Activated CD4-positive, alpha-beta T cell treated with anti-CD3 and anti-CD28 coated beads for 4 hours (primary cell): ENCODE measurements at places on chromosomes 4 and X.

- DNase-seq: no peak
Observed at GRCh38 chr4:184750926-184751584, 17.2 kb upstream of the CENPU start.

- no peak for DNase-seq
Observed at GRCh38 chrX:112877771-112878173, 37.1 kb upstream of the AMOT start.

GRCh38 chrX:45063319-45064095 lies 137.2 kb downstream of the DIPK2B start:
- no peak for DNase-seq

DNA sequence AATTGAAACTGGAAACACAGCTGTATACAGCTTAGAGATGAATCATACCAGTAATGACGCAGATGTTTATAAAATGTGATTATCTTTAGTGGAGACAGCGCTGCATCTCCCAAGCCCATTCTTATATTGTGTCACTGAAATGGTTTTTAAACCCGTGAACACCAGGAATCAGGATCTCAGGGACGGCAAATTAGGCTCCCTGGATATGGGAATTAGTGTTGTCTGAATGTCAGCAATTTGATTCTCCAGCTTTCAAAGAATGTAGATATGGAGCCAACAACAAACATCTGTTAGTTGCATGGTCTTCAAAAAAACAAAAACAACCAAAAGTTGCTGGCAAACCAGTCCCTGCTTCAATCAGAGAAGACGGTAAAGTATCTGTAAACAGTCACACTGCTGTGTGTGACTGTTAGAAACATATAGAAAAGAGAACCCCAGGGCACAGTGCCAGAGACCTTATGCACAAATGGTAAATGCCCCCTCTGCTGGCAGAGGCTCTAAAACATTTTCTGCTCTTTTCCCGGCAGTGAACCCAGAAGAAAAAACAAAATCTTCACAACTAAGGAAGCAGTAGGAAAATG lies 351.9 kb upstream of the FTHL17 start:
- DNase-seq: no peak

DNA sequence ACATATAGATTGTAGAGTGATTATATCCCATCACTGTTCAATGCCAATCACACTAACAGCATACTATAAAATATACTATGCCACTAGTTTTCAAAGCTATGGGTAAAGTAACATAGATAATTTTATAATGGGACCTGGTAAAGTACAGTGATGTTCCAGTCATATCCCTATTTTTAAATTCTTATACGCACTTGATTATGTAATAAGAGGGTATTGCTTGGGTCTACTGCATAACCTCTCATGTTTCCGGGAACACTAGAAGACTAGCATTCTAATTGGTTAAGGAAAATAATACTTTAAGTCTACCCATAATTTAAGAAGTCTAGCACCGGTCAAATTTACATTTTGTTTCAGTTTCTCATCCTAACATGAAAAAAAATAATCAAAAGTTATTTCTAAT lies 275.1 kb downstream of the CHIC1 start:
- no peak for DNase-seq

- no peak for DNase-seq
Observed at GRCh38 chr4:3407930-3408792, 33.6 kb upstream of the HGFAC start.

GRCh38 chrX:136266828-136267227 lies 15.6 kb upstream of the MAP7D3 start:
- DNase-seq: no peak

DNA sequence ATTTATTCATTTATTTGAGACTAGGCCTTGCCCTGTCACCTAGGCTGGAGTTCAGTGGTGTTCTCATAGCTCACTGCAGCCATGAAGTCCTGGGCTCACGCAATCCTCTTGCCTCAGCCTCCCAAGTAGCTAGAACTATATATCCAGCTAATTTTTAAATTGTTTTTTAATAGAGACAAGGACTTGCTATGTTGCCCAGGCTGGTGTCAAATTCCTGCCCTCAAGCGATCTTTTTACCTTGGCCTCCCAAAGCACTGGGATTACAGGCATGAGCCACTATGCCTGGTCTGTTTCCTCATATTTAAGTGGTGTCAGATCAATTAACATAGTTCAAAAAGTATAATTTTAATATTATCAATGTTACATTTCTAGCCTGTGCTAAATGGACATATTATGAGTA lies 68.5 kb downstream of the AFF1 start:
- no peak for DNase-seq

GRCh38 chrX:4809571-4809970 lies 1096.1 kb upstream of the PRKX start:
- DNase-seq: no peak

- DNase-seq: no peak
Observed at GRCh38 chrX:7390441-7390840, 242.5 kb upstream of the PUDP start.

- DNase-seq: no peak
Observed at GRCh38 chr4:6884341-6884870, 25.2 kb upstream of the TBC1D14 start.

- no peak for DNase-seq
Observed at GRCh38 chr4:121226362-121226761, 62.2 kb upstream of the TNIP3 start.

DNA sequence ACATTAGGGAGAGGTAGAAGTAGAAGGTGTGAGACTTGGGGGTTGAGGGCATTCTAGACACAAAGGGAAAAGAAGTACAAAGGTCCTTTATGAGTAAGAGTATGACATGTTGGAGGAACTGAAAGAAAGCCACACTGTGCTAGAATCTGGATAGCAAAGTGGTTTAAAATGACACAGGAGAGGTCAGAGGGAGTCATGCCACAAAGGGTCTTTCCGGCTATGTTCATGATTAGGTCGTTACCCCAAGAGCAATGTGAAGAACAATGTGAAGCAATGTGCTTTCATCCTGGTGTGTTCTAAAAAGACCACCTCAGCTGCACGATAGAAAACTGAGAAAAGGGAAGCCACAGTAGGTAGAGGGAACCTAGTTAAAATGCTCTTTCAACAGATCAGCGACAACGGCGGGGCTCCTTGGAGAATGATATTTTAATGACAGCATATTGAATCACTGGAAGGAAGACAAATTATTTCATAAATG lies 29.2 kb downstream of the SMIM14 start:
- DNase-seq: no peak

GRCh38 chr4:187020676-187021075 lies 297.0 kb upstream of the FAT1 start:
- DNase-seq: no peak

DNA sequence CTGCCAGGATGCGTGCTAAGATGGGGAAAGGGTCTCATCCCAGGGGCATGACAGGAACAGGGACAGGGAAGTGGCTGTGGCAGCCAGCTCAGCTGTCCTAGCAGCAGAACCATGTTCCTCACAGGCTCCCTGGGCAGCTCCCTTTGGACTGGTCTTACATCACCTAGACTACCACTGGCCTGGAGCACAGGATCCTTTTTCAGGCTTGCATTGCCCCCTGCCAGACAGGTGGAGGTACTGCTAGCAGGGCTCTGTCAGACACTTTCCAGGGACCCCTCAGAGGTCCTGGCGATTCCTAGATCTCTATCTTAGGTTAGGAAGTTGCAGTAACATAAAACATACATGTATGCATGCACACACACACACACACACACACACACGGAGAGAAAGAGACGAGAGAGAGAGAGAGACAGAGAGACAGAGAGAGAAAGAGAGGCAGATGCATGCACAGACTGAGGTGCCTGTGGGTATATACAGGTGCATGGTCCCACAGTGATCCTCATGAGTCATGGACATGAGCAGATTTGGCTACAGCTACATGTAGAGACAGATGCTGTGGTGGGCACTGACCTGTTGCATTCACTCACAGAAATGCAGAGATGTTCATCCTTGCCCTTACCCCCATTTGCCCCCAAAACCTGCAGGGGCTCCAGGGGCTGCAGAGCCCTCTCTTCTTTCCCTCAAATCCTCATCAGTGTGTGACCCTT lies 63.6 kb downstream of the STARD8 start:
- no peak for DNase-seq

GRCh38 chrX:13248867-13249486 lies 70.9 kb downstream of the ATXN3L start:
- no peak for DNase-seq

- DNase-seq: no peak
Observed at GRCh38 chrX:6599230-6599860, 64.4 kb upstream of the VCX3A start.

DNA sequence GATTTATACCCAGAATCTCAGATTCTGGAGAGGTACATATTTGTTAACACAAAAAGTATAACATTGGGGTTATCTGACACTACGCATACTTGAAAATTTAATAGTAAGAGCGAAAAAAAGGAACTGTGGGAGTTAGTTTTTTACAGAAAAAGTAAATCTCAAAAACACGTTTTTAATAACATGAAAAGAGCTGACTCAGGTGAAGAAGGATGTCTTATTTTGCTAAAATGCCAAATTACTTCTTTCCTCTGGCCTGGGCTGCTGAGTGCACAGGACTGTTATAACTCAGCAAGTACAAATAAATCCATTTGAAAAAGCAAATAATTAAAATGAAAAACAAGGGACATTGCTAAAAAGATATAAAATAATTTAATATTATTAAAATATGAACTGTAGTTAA lies 1322.9 kb downstream of the ARAP2 start:
- DNase-seq: no peak

DNA sequence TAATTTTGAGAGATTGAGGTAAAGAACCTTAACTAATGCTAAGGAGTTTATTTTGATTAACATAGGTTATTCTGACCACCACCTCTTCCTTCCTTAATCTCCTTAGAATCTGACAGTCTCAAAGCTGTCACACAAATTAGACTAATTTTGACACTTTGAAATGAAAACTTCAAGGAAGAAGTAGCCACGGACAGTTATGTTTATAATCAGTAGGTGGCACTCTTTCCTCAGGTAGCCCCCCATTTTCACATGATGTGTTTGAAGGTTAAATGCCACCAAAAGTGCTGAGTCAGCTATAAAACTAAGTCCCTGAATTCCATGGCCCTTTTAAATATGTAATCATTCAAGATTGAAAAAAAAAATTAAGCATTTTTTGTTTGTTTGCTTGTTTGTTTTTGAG lies 22.4 kb downstream of the TMEM33 start:
- no peak for DNase-seq
